Stimulated activated CD4-positive, alpha-beta T cell treated with anti-CD3 and anti-CD28 coated beads, Interleukin-4, amount 100 ng/mL, for 1 hour (primary cell): ENCODE measurements at places on chromosomes 3 and 15.

DNA sequence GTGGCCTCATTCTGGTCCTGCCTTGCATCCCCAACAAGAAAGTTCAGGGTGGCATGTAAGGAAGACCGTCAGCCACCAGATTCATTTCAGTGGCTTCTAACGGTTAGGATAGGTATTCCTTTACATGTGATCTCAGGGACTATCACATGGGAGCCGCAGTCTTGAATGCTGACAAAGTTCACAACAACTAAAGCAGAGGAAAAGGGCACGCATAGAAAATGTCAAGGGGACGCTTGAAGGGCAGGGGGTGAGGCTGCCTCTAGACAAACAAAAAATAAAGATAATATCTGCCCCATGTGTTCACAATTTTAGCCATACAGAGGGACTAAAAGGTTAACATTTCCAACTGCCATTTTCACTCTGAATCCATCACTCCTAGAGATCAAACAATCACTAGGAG is 31.9 kb upstream of the ARL8B start:
- no peak for DNase-seq

DNA sequence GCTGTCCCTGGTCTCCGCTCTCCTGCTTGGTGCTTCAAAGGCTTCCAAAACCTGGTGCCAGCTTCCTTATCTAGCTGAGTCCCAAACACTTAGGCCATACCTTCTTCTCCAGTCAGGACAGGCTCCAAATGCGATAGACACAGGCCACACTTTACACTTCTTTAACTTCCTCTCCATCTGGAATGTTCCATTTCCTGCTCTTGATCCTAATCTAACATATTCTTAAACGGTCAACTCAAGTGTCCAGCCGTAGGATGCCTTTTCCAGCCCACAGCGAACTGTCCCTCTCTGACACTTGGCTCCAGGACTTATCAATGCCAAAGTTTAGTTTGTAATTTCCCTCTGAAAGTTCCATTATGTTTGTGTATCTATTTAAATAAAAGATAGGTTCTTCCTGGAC is 19.2 kb upstream of the PLA2G4F start:
- DNase-seq = no peak

- no peak for DNase-seq
Observed at GRCh38 chr15:74580538-74581350, 34.9 kb upstream of the CLK3 start.

DNA sequence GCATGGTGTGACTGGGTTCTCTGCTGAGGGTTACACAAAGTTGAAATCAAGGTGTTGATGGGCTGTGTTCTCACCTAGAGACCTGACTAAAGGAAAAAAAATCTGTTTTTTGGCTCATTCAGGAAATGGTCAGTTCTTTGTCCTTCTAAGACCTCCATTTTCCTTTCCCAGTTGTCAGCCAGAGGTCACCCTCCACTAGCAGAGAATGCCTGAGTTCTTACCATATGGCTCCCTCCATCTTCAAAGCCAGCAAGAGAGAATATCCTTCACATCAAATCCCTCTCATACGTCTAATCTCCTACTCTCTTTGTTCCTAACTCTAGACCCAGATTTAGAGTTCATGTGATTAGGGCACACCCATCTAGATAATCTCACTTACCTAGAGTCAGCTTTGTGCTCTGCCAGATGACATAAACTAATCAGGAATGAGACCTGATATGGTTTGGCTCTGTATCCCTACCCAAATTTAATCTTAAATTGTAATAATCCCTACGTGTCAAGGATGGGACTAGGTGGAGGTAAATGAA is 19.4 kb downstream of the ANKRD28 start:
- no peak for DNase-seq

- peak; percentile 9 for DNase-seq
Observed at GRCh38 chr15:29570948-29571791, 251.1 kb downstream of the TJP1 start.

GRCh38 chr3:11658180-11658579 is 14.5 kb upstream of the VGLL4 start:
- no peak for DNase-seq

DNA sequence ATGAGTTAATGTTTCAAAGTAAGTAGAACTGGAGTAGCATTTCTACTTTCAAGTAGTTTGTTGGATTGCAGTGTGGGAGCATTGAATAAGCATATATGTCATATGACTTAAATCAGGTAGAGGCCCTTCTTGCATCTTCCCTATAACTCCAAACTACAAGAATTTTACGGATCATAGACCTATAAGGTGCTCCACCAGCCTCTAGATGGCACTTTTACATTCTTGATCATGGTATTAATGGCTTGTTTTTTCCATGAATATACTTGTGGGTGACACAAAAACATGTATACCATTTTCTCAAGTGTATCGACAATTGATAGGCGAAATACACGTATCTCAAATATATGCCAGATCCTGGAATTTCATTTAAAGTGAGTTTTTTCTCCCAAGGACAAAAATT is 311.1 kb downstream of the ZPLD1 start:
- DNase-seq = no peak

DNA sequence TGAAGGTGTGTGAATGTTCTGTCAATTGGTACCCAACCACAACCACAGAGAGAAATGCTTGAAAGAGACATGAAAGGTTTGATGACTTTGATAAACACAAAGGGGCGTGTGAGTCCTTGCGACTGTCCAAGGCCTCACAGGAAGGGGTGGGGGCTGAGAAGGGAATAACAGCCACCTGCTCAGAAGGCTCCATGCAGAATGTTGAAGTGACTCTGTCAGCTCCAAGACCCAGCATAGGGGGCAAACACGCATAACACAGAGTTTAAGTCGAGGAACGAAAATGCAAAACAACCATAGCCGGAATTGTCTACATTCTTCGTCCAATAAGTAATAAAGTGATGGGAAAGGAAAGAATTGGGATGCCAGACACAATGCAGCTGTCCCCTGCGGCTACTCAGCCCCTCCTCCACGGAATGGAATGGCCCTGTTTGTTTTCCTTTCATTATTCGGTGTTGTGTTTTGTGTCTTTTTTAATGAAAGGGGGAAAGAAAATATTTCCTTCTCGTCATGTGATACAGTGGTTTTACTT is 19.9 kb downstream of the TMEM212 start:
- DNase-seq = no peak

- no peak for DNase-seq
Observed at GRCh38 chr3:110821586-110821985, 250.0 kb upstream of the NECTIN3 start.

GRCh38 chr3:152797751-152798432 is 37.0 kb upstream of the P2RY1 start:
- no peak for DNase-seq

- DNase-seq = no peak
Observed at GRCh38 chr3:194084284-194084683, 51.7 kb upstream of the HES1 start.

DNA sequence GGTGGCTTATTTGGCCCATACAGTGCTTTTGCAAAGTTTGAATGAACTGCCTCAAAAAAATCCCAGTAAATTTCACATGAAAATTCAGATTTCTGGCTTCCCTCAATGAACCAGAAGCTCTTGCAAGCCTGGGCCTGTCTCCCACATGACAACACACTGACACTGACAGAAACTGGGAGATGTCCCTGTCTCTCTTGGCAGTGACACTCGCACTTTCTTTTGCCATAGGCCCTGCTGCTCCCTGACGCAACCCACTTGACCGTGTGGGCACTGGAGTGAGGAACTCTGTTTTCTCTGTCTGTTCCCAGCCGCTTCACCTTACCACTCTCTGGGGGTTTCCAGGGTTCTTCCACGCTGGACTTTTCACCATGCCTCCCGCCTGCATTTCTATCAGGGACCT is 524.5 kb downstream of the SHQ1 start:
- DNase-seq = no peak

DNA sequence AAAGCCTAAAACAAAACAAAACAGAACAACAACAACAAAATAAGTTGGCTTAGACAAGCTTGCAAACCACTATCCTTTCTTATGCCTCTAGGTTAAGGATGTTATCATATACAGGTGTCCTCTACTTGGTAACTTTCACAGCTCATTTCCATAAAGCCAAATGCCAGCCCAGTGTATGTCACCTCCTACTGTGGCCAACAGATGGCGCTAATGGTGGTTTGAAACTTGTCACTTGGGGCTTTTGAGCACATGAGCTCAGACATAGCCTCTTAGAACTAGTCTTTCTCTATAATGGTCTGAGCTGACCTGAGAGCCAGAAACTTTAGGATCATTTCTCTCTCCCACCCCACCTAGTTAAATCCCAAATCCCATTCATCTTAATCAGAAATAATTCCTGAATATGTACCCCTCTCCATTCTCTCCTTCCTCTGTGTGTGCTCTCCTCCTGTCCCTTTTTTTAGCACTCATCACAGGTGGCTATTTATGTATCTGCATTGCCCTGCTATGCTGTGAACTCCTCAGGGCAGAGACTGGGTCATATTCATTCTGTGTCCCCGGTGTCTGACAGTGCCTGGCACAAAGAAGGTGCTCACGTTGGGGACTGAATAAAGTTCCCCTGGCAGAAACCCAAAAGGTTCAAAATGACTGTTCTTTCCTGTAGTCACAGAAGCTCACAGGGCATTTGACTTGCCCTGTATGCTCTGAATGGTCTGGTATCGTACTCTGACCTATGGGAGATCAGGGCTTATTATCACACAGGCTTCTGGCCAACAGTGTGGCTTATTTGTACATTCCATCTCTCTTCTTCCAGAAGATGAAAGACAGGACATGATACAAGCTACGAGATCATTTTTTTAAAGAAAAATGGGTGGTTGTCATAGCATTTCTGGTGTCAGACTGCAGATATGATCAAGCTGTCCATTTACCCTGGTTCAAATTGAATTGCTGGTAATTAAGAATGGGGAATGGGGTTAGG is 319.3 kb upstream of the AZI2 start:
- peak; percentile 34 for DNase-seq

DNA sequence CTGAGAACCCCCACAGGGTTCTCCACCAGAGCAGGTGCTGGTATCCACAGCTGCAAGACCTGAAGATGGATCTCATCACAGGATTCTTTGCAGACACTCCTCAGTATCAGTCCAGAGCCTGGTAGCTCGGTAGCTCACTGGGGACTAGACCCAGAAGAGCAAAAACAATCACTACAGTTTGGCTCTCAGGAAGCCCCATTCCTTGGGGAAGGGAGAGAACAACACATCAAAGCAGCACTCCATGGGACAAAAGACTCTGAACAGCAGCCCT is 22.2 kb downstream of the STRIT1 start:
- no peak for DNase-seq
